Epithelial cell of proximal tubule (primary cell): ENCODE measurements at places on chromosomes 5 and 9. TPM values are rescaled to one million over a fixed set of nuclear protein-coding genes. Genes with fewer than 3 reads are reported as not detected.

The CCL28 gene
- 2.1 and 6.2 TPM in 2 replicates for total RNA-seq

The HAVCR1 gene
- total RNA-seq: 11.4 and 25.8 TPM in 2 replicates

The PPP2R2B gene
- 1.1 and 3.9 TPM in 2 replicates for total RNA-seq

The SPATA31C1 gene
- total RNA-seq: 0.14 TPM in 1 of 2 replicates, not detected in the other

The LMX1B gene
- total RNA-seq: 0.07 and 0.52 TPM in 2 replicates

The ZNF454 gene
- total RNA-seq: 0.87 and 1.7 TPM in 2 replicates

The TMEFF1 gene
- 3.5 and 7.8 TPM in 2 replicates for total RNA-seq

The INSL6 gene
- not detected in 2 replicates for total RNA-seq

The PCDHB14 gene
- under 0.01 and 0.23 TPM in 2 replicates for total RNA-seq

The GMCL2 gene
- not detected in 2 replicates for total RNA-seq

The C5orf58 gene
- total RNA-seq: not detected in 2 replicates

The LCN10 gene
- total RNA-seq: not detected in 2 replicates

The DMRT2 gene
- total RNA-seq: 0.35 TPM in 1 of 2 replicates, not detected in the other

The DAB2IP gene
- total RNA-seq: 11.6 and 23.8 TPM in 2 replicates

The PANK3 gene
- 37.6 and 43.3 TPM in 2 replicates for total RNA-seq

The FBXO38 gene
- total RNA-seq: 26.1 and 29.2 TPM in 2 replicates

The DOCK8 gene
- total RNA-seq: 0.51 and 0.92 TPM in 2 replicates

The SLC6A7 gene
- total RNA-seq: not detected in 2 replicates

The HAPLN1 gene
- total RNA-seq: 0.07 TPM in 1 of 2 replicates, not detected in the other

The SEMA6A gene
- total RNA-seq: 8.3 and 11.6 TPM in 2 replicates

The ANKDD1B gene
- 0.07 and 1.3 TPM in 2 replicates for total RNA-seq

The KCTD16 gene
- total RNA-seq: 0.06 and 0.14 TPM in 2 replicates

- DNase-seq: no peak
Observed at GRCh38 chr5:97266576-97266975, 83.5 kb upstream of the RIOK2 start.

GRCh38 chr5:128842241-128842640 lies 123.0 kb upstream of the SLC27A6 start:
- DNase-seq: no peak

DNA sequence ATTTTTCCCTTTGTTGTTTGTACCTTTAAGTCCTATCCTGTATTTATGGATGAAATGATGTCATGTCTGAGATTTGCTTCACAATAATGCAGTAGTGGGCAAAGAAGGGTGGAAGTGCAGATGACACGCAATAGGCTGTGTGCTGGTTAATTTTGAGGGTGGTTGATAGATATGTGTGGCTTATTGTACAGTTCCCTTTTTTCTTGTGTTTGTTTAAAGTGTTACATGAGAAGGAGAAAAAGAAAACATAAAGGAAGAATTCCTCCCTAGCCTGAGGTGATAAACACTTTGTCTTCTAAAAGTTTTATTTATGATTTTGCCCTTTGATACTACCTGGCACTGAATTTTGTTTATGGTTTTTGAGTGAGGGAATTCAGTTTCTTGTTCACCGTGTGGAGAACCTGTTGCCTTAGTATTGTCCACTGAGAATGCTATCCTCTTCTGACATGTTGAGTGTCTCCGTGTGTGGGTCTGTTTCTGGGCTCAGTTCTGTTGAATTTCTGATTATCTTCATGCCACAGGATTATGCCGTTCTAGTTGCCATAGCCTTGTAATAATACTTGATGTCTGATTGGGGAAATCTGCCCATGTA lies 52.3 kb upstream of the FAM120AOS start:
- no peak for DNase-seq

DNA sequence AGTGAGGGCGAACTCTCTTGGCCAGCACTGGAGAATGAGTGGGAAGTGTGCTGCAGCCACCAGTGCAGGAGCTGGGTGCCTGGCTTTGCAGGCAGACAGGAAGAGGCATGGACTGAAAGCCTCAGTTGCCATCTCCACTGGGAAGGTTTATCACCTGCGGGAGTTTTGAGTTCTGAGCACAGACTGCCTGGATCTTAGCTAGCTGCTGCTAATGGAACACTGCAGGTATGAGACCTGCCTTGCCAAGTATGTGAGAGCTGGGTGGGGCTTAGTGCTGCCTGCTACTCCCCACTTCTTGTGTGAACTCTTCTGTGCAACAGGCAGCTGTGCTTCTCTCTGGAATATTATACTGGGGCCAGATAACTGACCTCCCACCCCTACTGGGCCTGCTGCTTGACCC lies 424.1 kb downstream of the TLR4 start:
- no peak for DNase-seq

- no peak for DNase-seq
Observed at GRCh38 chr5:153425914-153426313, 64.6 kb upstream of the GRIA1 start.

DNA sequence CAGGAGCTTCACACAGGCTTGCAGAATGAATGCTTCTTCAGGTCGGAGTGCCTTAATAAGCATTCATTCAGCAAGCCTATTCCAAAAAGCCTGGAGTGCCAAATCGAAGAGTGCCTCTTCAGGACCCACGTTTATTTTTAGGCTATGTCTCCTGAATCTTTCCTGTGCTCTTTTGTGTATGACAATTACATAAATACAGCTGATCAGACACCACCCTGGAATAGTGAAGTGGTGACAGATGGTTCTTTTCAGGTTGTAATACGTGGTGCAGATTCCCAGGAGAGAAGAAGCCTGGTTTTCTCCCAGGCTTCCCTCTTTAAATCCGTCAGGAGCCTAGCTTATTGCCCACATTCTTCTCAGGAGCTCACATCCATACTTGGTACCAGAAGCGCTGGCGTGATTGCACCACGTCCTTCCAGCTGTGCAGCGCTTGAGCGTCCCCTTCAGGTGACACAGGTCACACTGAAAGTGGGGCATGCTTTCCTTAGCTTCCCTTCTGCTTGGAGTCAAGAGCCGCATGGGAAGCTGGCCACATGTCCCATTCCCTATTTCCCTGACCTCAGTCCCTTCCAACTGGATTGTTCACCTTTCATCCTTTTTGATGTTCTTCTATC lies 123.1 kb downstream of the ADCY2 start:
- DNase-seq: no peak

DNA sequence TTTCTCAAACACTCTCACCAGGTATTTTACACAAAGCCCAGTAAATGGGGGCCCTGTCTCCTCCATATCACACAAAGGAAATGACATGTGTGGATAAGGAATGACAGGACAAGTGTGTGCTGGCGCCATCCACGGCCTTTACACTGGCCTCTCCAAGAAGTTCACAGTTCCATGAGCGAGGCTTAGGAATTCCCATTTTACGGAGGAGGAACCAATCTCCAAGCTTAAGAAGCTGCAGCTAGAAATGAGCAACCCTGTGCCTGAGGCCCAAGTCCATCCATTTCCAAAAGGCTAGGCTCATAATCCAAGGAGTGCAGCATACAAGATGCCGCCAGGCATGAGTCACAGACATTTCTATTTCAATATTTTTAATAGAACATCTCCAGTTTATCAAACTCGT lies 203.4 kb downstream of the AUH start:
- DNase-seq: no peak

GRCh38 chr9:136531186-136531903 lies 14.5 kb downstream of the NOTCH1 start:
- DNase-seq: no peak

DNA sequence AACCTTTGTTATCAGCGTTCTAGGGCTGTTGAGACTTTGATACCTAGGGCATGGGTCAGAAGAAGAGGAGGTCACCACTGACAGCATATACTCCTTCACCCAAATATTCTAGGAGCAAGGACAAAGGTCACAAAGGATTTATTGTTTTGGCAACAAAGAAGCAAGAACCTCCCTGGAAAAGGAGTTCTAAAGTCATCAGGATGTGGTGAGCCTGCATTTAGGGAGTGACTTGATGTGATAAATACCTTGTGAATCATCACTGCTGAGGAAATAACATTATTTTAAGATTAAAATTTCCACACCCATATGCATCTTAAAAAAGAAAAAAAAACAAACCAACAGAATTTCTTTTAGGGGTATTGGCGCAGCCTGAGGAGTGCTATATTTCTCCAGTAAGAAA lies 13.9 kb downstream of the IFNA1 start:
- DNase-seq: no peak

DNA sequence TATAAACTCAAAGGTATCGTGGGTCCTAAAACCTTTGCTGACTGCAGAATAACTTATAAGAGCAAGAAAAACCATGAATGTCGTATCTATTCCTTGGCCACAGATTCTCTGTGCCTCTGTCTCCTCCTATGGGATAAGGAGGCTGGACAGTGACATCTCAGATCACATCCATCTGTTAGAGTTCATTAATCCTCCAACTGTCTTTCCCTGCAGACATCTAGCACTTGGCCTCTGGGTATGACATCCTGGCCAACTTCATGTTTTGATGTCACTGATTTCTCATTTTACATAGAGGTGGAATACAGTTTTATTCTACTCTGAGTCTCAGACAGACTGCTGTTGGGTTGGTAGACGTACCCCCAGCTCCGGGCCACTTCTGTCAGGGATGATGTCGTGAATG lies 86.2 kb downstream of the OTULIN start:
- no peak for DNase-seq

DNA sequence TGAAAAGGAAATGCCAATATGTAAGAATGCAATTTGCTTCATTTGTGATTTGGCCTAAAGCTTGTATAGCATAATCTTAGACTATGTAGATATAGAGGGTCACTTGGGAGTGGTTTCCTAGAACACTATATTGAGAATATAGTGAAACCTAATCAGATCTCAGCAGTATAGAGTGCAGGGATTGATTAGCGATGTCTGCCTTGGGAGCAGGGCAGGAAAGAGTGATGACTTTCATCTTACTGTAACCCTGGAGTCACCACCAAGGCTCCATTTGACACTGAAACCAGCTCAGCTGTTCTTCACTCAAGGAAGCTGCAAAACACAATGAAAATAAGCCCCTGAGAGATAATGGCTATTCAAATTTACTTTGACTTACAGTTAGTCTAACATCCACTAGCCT lies 26.2 kb upstream of the ARRDC3 start:
- DNase-seq: no peak

DNA sequence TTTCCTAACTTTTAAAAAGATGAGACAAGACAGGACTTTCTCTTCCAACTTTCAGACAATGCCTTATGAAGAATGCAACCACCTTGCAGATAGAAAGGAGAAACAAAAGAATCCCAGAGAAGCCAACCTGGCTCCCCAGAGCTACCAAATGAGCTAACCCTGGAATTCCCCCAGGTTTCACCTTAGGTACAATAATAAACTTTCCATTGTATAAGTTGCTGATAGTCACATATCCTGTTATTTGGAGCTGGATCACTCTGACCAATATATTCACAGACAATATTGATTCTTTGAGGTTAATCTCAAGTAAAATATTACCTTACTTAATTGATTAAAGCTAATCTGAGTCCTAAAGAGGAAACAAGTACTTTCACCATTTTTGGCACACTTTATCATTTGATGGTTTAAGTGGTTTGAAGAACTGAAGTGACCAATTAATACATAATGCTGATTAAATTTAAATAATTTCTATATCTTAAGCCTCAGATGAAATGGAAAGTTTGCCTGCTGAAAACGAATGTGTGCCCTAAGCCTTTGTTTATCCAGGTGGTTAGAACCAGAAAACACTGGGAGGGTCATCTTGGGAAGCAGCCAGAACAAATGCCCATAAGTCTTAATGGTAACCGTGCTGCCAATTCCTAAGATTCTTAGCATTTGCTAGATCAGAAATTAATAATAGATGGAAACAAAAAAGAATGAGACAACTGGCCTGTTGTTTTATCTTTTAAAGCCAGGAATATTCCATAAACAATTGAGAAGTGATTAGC lies 159.6 kb upstream of the SLC12A2 start:
- no peak for DNase-seq

GRCh38 chr5:132484391-132484725 lies 6.2 kb downstream of the IRF1 start:
- no peak for DNase-seq

- no peak for DNase-seq
Observed at GRCh38 chr9:128607642-128608350, 48.9 kb downstream of the DYNC2I2 start.

DNA sequence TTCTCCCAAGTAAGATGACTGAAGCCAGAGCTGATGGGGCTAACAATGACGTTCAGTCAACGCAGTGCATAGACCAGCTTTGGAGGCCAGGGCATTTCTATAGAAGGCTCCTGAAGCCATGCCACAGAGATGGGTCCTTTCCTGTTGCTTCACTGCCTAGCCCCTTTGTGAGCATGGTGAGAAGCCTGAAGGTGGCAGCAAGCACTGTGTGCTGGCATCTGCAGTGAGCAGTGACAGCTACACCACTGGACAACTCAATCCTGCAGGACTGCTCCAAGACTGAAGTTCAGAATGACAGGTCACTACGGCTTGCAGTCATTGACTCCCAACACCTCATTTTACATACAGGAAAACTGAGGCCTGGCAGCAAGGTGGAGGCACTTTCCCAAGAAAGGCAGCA lies 229.0 kb downstream of the TSSK1B start:
- no peak for DNase-seq

- peak; percentile 80 for DNase-seq
Observed at GRCh38 chr5:17000291-17000939, 64.3 kb upstream of the MYO10 start.

- DNase-seq: no peak
Observed at GRCh38 chr5:114467729-114468128, 105.9 kb downstream of the KCNN2 start.

- DNase-seq: no peak
Observed at GRCh38 chr5:10538789-10539686, 24.8 kb upstream of the ANKRD33B start.

- DNase-seq: no peak
Observed at GRCh38 chr5:169757016-169757415, 119.9 kb downstream of the DOCK2 start.

DNA sequence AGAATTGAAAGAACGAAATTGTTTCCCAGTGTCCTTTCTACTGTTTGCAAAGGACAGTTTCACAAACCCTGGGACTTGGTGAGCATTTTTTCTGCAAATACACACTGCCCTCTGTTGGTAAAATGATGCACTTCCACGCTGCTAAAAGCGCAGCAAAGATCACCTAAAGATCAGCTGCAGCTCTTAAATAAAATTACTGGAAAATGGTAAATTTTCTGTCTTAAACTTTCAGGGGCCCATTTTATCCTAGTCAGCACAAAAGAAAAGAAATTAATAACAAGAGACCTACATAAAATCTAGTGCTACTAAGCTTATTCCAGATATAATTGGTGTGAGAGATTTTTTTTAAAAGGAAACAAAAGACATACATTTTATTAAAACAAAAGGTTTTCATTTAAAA lies 566.0 kb downstream of the CAAP1 start:
- DNase-seq: peak; percentile 35
